ENCODE measurements at places on chromosomes 7 and 10. TPM values are rescaled to one million over a fixed set of nuclear protein-coding genes. Genes with fewer than 3 reads are reported as not detected.
A peak's percentile ranks its signal among the peaks of the same experiment; 100 is the strongest.

- DNase-seq = no peak
These were observed 227.9 kb upstream of the PRSS58 start for GRCh38 chr7:142485617-142486226.

DNA sequence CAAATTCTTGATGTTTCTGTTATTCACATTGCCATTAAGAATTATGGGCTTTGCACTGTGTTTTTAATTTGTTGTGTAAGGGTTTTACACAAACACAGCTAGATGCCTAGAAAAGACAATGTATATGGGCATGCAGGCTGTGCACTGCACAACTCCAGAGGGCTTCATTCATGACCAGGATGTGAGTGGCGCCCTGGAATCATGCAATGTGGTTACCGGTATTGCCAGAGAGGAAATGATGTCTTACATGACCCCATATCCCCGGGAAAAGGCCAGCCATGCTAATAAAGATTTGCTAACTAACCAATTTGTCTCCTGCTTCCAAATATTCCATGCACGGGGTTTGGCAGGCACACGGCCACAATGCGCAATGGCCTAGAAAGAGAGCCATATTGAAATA, 16.9 kb downstream of the KCNMA1 start:
- no peak for DNase-seq

GRCh38 chr7:27224983-27225934, 17.3 kb upstream of the EVX1 start:
- no peak for DNase-seq

DNA sequence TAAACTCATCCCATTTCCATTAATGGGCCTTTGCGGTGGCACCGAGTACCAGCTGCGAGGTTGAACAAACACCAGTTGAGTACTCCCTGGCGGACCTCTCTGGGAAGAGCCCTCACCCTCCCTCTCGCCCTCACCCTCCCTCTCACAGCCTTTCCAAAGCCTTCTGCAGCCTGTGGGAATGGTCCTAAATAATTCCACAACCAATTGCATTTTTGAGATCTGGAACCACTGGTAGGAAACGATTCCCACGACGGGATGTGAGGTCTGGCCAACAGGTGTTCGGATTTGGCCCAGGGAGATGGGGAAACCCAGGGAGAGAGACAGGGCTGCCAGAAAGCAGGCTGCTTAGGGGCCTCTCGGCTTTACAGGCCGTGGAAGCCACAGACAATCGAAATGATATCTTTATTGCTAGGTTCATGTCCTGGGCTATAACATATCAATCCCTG, 5.3 kb downstream of the PTF1A start:
- DNase-seq = no peak

GRCh38 chr7:53596230-53596629, 560.8 kb downstream of the POM121L12 start:
- peak; percentile 22 for DNase-seq

GRCh38 chr10:119207713-119208552, 562 bp downstream of the GRK5 start:
- DNase-seq = peak; percentile 48

Gene TMEM176A
- 0.39 TPM for total RNA-seq

Gene SDK1
- total RNA-seq = not detected

DNA sequence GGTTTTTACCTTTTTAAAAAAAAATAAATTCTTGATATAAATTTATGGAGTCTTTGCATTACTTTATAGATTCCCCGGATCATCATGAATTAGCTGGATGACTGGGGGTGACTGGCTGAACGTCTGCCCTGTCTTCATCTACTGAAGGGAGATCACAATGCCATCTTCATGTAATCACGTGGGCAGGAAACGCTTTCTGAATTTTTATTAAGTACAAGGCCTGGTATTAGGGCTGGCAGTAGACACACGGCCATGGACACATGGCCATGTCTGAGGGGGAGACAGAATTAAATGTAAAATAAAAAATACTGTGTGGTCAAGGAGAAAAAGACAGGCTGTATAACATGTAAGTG, 111.2 kb downstream of the VIPR2 start:
- DNase-seq = no peak

- no peak for DNase-seq
These were observed 110.3 kb downstream of the TRRAP start for GRCh38 chr7:98988641-98989040.

Gene HOXA13
- 22.2 TPM for total RNA-seq

DNA sequence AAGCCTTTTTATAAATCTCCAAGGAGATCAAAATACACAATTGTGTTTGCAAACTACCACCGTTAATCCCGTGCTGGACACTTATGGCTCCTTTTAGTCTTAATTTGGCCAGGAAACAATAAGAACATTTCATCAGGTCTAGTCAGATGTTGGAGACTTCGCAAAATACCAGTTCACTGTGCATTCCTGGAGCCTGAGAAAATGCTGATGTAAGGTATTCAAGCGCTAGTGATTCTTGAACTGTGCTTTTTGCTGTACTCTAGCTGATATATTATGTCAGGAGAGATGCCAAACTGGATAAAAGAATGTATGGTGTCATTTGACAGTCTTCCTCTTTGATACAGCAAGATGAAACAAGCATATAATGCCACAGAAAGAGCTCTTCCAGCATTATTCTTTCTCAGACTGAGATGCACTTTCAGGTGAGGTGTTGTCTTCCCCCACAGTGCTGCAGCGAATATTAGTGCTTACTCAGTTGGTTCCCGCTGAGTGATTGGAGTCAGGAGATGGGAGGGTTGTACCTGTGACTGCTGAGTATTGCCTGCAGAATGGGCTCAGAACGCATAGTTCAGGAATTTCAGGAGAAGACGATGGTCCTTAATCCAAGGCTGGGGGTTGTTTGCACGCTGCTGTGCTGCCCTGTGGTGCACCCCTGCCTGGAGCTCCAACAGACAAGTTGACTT, 59.2 kb downstream of the OGDH start:
- no peak for DNase-seq

DNA sequence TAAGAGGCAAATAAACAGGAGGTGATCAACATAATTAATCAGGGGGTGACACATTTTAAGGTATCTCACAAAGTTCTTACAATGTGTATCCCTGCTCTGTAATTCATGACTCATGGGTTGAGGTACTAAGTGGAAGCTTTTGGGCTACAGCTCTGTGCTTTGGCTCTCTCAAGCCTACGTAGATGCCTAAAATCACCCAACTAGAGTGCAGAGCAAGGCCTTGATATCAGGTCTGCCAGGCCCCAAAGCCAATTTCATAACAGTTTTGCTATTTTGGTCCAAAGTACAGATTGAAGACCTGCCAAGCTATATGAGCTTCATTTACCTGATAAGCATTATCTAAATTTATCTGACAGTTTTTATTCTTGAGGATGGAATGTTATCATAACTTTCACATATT, 175.3 kb upstream of the BET1 start:
- no peak for DNase-seq

Gene ITPRID1
- total RNA-seq = 0.05 TPM

- no peak for DNase-seq
These were observed 2.7 kb upstream of the ARHGAP22 start for GRCh38 chr10:48607356-48608278.

Gene ZCWPW1
- 0.76 TPM for total RNA-seq

Gene AKR1C4
- total RNA-seq = 0.29 TPM

- DNase-seq = no peak
These were observed 220.6 kb upstream of the LYZL1 start for GRCh38 chr10:29068302-29068701.

- DNase-seq = no peak
These were observed 9.3 kb upstream of the PNLIPRP3 start for GRCh38 chr10:116418389-116418788.

- no peak for DNase-seq
These were observed 38.3 kb downstream of the GPRIN2 start for GRCh38 chr10:46518028-46518725.

DNA sequence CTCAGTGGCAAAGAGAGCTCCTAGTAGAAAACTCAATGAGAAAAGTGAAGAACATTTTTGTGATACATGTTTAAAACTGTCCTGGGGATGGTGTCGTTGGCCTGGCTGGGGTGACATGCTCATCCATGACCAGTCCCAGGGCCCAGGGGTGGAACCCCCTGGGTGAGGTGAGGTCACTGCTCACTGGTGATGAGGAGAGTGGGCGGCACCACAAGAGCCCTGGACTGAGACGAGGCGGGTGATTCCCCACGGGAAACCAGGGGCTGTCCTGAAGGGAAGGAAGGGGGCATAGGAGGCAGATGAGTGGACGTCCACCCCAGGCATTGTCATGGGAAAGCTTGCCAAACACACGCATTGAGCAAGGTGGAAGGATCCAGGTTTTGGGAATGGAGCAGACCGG, 54.6 kb downstream of the HTR5A start:
- DNase-seq = no peak

DNA sequence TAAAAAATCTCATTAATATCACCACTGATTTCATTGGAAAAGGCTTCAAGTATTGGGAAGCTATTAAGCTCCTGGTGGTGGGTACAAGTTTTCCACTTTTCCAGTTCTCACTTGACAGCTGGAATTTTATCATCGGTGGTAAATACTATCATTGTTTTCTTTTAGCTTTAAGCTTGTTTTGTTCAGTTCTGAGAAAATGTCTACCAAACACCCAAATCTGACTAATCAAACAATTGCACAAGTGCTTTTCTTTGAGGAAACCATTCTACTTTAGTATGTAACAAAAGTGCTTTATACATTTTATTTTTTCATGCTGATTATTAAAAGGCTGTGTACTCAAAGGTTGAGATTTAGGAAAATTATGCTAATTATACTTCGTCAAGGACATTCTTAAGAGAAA, 7.9 kb downstream of the PRPF18 start:
- no peak for DNase-seq

DNA sequence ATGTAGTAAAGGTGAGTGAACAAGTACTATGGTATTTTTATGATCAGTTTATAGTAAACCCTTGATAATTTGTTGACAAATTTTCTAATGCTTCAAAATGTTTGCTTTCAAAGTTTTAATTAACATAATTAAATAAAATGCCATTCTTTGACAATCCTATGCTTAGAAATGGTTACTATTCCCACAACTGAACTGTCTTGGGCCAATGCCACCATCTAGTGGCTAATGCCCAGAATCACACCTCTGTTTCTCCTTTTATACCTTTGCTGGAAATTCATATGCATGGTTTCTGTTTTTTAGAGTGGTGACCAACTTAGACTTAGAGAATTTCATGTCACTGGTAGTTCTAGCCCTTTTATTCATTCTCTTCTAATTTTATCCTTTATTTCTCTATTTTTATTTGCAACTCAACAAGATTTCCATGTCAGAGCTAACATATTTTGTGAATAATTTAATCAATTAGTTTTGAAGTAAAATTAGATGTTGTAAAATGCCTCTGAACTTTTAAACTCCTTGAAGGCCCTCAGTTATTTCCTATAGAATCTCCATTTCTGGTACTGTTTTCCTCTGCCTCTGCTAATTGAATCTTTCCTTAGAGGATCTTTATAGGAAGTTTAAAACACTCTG, 31.1 kb downstream of the PCGF5 start:
- peak; percentile 78 for DNase-seq

GRCh38 chr7:69735582-69735981, 137.3 kb downstream of the AUTS2 start:
- no peak for DNase-seq
